ENCODE measurements at places on chromosomes 4 and X. TPM values are rescaled to one million over a fixed set of nuclear protein-coding genes. Genes with fewer than 3 reads are reported as not detected.

DNA sequence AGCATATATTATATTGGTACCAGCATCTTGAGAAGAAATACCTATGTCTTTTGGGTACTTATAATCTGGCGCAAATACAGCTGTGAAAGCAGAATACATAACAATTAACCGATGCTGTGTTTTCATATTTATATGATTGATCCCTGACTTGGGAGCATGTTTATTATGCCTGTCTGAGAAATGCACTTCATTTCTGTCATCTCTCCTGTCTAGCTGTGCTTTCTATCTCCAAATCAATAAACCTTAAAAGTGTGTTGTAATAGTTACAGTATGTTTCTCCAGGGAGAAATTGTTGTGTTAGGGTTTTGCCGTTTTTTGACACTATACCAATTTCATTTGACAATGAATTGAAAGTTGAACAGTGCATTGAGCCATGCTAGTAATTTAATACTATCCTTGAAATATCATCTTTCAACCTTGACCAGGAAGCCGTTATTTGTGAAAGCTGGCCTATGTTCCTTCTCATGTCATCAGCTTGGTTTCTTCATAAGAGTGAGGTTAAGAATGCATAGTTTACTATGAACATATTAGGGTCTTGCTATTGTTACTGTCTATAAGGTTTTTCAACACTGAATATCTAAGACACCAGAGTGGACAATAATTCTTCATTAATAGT, 206.2 kb upstream of the PCDH18 start:
- H3K27ac ChIP-seq, result no peak overlapping the region
- H3K4me3 ChIP-seq, result no peak overlapping the region
- DNase-seq, result no peak
- no peaks in the 10 kb centered on the region for H3K27me3 ChIP-seq
- H3K4me1 ChIP-seq, result no peaks in the 10 kb centered on the region

- H3K27ac ChIP-seq, result no peak overlapping the region
- no peak for DNase-seq
- no peaks in the 10 kb centered on the region for H3K4me1 ChIP-seq
- no peaks in the 10 kb centered on the region for H3K27me3 ChIP-seq
- no peak overlapping the region for H3K4me3 ChIP-seq
Observed at GRCh38 chr4:179372746-179373145, 1930.5 kb upstream of the AGA start.

- peaks cover 3% of the 10 kb centered on the region for H3K27me3 ChIP-seq
- H3K27ac ChIP-seq, result no peak overlapping the region
- no peaks in the 10 kb centered on the region for H3K4me1 ChIP-seq
- no peak for DNase-seq
- no peaks in the 10 kb centered on the region for H3K36me3 ChIP-seq
- no peak overlapping the region for H3K4me3 ChIP-seq
Observed at GRCh38 chrX:11528623-11529022, 137.1 kb downstream of the ARHGAP6 start.

- DNase-seq, result no peak
- H3K36me3 ChIP-seq, result no peaks in the 10 kb centered on the region
- no peaks in the 10 kb centered on the region for H3K4me1 ChIP-seq
- no peak overlapping the region for H3K4me3 ChIP-seq
Observed at GRCh38 chrX:85685843-85686242, 306.4 kb upstream of the POF1B start.

- no peaks in the 10 kb centered on the region for H3K27me3 ChIP-seq
- H3K4me1 ChIP-seq, result no peaks in the 10 kb centered on the region
- no peak overlapping the region for H3K4me3 ChIP-seq
- H3K27ac ChIP-seq, result no peak overlapping the region
- no peaks in the 10 kb centered on the region for H3K36me3 ChIP-seq
Observed at GRCh38 chr4:173056710-173057109, 111.9 kb upstream of the GALNT7 start.

- H3K27ac ChIP-seq, result no peak overlapping the region
- no peak for DNase-seq
- H3K4me3 ChIP-seq, result no peak overlapping the region
- H3K27me3 ChIP-seq, result peaks cover 2% of the 10 kb centered on the region
Observed at GRCh38 chr4:44632733-44633132, 18.7 kb downstream of the YIPF7 start.

DNA sequence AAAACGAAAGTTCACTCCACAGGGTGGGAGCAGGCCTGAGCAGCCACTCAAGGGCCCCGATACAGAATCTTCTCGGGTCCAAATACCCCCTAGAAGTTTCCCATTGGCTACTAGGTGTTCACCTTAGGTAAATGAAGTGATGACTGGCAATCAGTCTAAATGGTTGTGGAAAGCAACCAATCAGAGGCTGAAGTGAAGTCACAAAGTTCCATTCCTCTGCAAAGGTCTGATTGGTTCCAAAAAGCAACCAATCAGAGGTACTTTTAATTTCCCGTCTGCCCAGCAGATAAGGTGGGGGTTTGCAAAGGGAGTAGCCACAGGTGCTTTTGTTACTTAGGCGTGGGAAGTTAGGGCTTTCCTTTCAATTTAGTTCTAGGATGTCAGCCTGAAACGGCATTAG, 58.2 kb upstream of the NKAP start:
- peaks cover 2% of the 10 kb centered on the region for H3K4me1 ChIP-seq
- DNase-seq, result no peak
- no peak overlapping the region for H3K27ac ChIP-seq

DNA sequence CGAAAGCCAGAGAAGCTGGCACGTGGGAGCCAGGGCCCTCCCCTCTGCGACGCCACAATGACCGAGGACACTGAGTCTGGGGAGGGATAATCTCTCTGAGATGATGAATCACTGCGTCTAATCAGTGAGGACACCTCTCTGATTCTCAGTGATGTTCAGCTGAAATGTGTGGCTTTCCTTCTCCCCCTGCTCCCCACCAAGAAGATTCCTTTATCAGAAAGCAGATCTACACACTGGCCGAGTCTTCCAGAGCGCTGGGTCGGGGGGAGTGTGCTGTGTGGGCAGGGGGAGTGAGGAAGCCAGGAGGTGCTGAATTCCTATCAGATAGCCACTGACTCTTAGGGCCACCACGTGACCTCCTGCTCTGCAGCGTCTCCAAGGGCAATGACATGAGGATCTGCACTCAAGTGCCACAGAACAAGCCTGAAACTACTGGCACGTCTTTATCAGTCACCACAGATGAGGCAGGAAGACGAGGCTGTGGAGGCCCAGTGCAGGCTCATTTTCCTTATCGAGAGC, 89.2 kb downstream of the GATB start:
- no peak overlapping the region for H3K27ac ChIP-seq
- H3K4me1 ChIP-seq, result peaks cover 8% of the 10 kb centered on the region
- no peaks in the 10 kb centered on the region for H3K36me3 ChIP-seq

GRCh38 chr4:98996056-98996764, 689 bp downstream of the METAP1 start:
- H3K4me3 ChIP-seq, result peak overlapping the region; percentile 80
- no peaks in the 10 kb centered on the region for H3K27me3 ChIP-seq
- peak; percentile 21 for DNase-seq
- H3K36me3 ChIP-seq, result peaks cover 5% of the 10 kb centered on the region

- no peak overlapping the region for H3K4me3 ChIP-seq
- no peaks in the 10 kb centered on the region for H3K4me1 ChIP-seq
- H3K36me3 ChIP-seq, result no peaks in the 10 kb centered on the region
- H3K27ac ChIP-seq, result no peak overlapping the region
- DNase-seq, result no peak
- H3K27me3 ChIP-seq, result no peaks in the 10 kb centered on the region
Observed at GRCh38 chrX:40433160-40433559, 147.6 kb upstream of the ATP6AP2 start.

DNA sequence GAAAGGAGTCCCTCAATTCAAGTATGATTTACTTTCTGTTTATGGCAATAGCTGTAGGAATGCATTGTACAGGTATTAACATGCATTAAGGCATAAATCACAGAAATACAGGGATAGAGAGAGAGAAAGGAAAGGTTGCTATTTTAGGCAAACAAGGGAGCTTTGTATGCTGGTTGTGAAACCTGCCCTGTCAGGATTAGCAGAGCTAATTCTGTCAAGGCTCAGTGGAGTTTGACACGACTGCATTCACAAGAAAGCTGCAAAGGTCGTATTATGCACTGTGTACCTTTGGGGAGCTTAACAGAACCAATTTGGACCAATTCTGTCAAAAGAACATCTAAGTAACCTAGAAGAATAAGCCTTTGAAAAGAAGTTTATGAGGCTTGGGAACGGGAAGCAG, 239.3 kb downstream of the GRIA2 start:
- H3K4me3 ChIP-seq, result no peak overlapping the region
- no peaks in the 10 kb centered on the region for H3K36me3 ChIP-seq
- no peak overlapping the region for H3K27ac ChIP-seq
- no peaks in the 10 kb centered on the region for H3K27me3 ChIP-seq

- peaks cover 3% of the 10 kb centered on the region for H3K27me3 ChIP-seq
- no peaks in the 10 kb centered on the region for H3K4me1 ChIP-seq
- H3K4me3 ChIP-seq, result no peak overlapping the region
- H3K27ac ChIP-seq, result no peak overlapping the region
- H3K36me3 ChIP-seq, result no peaks in the 10 kb centered on the region
Observed at GRCh38 chr4:5266991-5267390, 215.7 kb downstream of the STK32B start.

DNA sequence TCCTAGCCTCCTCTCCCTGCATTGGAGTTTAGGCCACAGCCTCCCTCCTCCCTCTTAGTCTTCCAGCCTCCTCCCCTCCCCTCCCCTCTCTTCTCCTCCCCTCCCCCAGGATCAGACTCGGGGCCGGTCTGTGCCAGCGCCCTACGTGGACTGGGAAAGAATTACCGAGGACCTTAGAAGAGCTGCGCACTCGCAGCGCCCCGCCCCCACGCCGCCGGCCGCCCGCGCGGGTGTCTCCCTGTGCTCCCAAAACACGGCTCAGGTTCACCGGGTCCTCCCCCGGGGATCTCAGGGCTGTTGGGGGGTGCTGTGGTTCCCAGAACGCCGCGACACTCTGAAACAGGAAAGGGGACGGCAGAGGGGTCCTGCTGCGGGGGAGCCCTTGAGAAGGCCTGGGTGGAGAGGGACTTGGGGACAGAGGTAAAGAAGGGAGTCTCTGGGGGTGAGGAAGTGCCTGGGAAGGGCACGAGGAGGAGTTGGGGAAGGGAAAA, 122.3 kb upstream of the TBL1X start:
- H3K27ac ChIP-seq, result peak overlapping the region; percentile 73
- peak overlapping the region; percentile 36 for H3K4me3 ChIP-seq
- DNase-seq, result peak; percentile 60
- H3K27me3 ChIP-seq, result no peaks in the 10 kb centered on the region

DNA sequence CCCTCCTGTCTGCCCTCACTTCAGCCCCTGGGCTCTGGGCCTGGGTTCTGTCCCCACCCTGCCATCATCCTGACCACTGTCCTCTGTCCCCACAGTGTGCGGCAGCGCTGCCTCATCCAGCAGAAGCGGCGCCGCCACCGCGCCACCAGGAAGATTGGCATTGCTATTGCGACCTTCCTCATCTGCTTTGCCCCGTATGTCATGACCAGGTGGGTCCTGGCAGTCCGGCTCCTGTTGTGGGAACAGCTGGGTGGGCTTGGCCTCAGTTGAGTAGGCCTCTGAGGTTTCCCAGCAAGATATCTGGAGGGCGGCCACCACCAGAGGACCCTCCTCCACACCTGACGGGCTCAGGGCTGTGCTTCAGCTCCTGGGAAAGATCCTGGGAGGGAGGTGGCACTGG, 2.2 kb downstream of the GPR78 start:
- no peaks in the 10 kb centered on the region for H3K27me3 ChIP-seq
- H3K4me3 ChIP-seq, result no peak overlapping the region
- no peak overlapping the region for H3K27ac ChIP-seq

DNA sequence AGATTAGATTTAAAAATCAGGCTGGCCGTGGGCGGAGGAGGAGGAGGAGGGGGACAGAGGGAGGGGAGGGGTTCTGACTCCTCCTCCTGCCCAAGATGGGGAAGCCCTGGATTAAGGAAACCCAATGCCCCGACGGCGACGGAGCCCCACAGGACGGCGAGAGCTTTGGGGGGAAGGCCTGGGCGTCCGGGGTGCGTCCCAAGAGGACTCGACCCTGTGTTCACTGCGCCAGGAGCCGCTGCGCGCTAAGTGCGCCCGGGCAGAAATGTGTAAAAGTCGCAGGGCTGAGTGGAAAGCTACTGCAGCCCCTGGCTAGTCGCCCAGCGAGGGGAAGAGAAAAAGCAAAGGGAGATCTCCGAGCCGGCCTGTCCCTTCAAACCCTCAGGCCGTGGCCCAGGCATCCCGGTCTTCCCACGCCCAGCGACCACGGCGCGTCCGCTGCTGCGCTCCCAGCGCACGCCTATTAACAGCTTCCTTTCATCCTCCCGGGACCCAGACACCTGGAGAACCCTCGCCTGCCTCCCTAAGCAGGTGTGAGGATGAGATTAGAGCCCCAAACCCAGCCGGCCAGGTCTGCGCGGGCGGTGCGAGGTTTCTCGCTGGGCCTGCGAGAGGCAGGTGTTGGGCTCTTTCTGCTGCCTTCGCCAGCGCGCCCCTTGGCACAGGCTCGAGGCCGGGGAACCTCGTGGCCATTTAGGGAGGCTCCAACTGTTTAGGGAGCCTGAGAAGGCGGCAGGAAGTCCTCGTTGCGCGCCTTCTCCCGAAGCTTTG, 1.4 kb upstream of the RPS6KA3 start:
- no peak overlapping the region for H3K27ac ChIP-seq

GRCh38 chrX:122582975-122583305, 601.1 kb upstream of the GRIA3 start:
- H3K4me1 ChIP-seq, result no peaks in the 10 kb centered on the region
- no peaks in the 10 kb centered on the region for H3K36me3 ChIP-seq
- DNase-seq, result no peak
- no peaks in the 10 kb centered on the region for H3K27me3 ChIP-seq
- no peak overlapping the region for H3K4me3 ChIP-seq
- no peak overlapping the region for H3K27ac ChIP-seq

GRCh38 chr4:38704622-38705154, 40.7 kb downstream of the KLF3 start:
- peaks cover 11% of the 10 kb centered on the region for H3K4me1 ChIP-seq
- H3K36me3 ChIP-seq, result no peaks in the 10 kb centered on the region

- peak overlapping the region; percentile 89 for H3K27ac ChIP-seq
- peak; percentile 24 for DNase-seq
- peaks cover 28% of the 10 kb centered on the region for H3K36me3 ChIP-seq
- H3K27me3 ChIP-seq, result no peaks in the 10 kb centered on the region
- peak overlapping the region; percentile 93 for H3K4me3 ChIP-seq
Observed at GRCh38 chr4:145178740-145179280, 1.6 kb downstream of the OTUD4 start.

FAM184B gene
- total RNA-seq, result not detected

NR0B1 gene
- not detected for total RNA-seq

SPON2 gene
- 21.5 TPM for total RNA-seq

SMARCAD1 gene
- total RNA-seq, result 32.4 TPM

OPHN1 gene
- 0.10 TPM for total RNA-seq

UGT8 gene
- total RNA-seq, result 0.12 TPM

NEUROG2 gene
- not detected for total RNA-seq
